HL-60 (cell line): ENCODE measurements at places on chromosomes 5 and 9.

GRCh38 chr5:145854651-145855258, 18.1 kb downstream of the GRXCR2 start:
- no peak for DNase-seq

DNA sequence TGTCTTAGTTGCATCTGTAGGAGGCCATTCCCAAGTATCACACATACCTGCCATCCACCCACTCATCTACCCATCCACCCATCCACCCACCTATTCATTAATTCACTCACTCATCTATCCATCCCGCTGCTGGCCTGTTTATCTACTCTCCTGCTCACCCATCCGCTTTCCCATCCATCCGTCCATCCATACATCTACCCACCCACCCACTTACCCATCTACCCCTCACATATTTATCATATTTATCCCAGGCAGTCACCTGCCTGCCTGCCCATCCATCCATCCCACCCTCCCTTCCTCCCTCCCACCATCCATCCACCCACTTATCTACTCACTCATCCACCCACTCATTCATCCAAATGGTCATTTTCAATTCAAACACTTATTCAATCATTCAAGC, 143.9 kb upstream of the PANK3 start:
- no peak for DNase-seq

DNA sequence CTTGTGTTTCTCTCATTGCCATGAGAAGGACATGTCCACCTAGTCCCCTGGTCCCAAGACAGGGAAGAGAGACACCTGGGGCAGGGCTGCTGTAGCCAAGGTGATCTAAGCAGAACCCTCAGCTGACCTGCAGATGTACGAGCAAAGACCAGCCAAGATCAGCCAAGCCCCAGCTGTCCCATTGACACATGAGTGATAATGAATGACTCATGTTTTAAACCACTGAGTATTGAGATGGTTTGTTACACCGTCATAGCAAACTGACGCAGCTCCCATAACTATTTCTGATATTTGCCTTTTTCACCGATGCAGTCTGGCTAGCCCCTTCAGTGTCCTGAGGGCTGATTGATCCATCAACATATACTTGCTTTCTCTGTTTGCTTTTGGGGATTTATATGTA, 6.7 kb downstream of the OR1K1 start:
- DNase-seq, result no peak

DNA sequence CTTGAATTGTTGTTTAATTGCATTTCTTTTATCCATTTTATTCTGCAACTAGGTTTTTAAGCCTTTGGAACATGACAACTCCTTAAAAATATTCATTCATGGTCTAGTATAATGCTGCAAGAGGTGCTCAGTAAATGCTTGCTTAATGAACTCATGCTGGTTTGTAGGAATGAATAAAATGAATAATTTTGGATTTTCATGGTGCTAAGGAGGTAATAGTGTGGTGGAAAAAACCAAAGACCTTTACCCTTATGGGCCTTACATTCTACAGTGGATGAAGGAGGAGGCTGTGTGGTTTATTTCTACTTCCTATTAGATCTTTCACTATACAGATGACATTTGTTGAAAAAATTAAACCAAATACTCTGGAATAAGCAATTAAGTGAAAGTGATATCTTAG, 43.4 kb downstream of the LRRTM2 start:
- DNase-seq, result no peak

- DNase-seq, result no peak
Observed at GRCh38 chr5:173513521-173513991, 102.9 kb downstream of the BOD1 start.

DNA sequence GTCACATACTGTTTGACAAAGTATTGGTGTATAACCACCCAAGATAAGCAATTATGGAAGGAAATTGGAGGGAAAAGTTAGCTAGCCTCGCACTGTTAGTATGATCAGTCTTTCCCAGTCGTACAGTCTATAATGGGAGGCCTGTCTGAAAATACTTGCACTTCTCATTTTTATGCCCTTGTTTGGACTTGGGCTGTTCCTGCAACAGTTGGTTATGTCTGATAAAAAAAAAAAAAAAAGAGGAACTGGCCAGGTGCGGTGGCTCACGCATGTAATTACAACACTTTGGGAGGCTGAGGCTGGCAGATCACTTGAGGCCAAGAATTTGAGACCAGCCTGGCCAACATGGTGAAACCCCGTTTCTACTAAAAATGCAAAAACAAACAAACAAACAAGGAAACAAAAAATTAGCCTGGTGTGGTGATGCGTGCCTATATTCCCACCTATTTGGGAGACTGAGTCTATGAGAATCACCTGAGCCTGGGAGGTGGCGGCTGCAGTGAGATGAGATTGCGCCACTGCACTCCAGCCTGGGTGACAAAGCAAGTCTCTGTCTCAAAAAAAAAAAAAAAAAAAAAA, 58.3 kb upstream of the ANKRD33B start:
- peak; percentile 89 for DNase-seq

- DNase-seq, result no peak
Observed at GRCh38 chr9:134889386-134890154, 9.0 kb downstream of the FCN2 start.

DNA sequence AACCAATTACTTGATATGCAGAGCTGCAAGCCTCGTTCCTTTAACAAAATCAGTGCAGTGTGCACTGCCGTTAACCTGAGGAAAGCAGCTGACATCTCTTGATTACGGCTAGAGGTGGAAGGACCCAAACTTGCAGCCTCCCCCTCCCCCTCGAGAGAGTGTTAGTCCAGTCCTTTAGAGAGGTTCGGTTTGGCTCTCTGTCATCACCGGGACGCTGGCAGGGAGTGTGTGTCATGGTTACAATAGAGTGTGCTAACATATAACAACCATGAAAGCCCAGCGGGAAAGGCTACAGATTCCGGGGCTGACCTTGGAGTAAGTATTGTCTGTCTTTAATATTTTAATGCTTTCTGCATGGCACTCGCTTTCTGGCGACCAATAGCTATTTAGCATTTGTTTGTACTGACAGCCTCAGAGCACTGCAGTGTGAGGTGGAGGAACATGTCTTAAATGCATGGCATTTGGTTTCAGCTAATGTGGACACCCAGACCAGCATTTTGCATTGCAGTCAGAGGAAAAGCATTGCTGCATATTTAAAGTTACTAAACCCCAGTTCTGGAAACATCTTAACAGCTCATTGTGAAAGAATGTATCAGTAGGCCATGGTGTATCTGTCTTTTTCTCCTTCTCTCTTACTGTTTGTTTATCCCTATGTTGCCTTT, 237.5 kb downstream of the CD180 start:
- DNase-seq, result no peak

GRCh38 chr9:32398207-32398606, 13.8 kb downstream of the ACO1 start:
- DNase-seq, result no peak

GRCh38 chr5:17878541-17878940, 244.3 kb downstream of the TAF11L14 start:
- DNase-seq, result no peak
